ENCODE measurements at places on chromosomes 1 and 21.

DNA sequence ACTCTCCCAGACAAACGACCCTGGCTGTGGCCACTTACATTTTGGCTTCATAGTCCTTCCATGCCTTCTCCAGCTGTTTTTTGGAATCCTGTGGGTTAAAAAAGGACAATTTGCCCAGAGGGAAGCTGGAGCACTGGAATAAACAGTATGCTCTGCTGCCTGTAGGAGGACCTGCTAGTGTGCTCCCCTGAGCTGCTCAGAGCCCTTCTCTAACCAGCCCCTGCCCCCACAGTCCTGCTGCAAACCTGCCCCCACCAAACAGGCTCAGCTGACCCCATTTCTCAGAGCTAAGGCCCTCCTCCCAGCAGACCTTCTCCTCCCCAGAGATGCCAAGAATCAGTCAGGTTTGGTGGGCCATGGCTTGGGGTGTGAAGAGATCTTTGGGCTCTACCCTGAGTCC lies 26.9 kb upstream of the TCEA3 start:
- no peak for DNase-seq

DNA sequence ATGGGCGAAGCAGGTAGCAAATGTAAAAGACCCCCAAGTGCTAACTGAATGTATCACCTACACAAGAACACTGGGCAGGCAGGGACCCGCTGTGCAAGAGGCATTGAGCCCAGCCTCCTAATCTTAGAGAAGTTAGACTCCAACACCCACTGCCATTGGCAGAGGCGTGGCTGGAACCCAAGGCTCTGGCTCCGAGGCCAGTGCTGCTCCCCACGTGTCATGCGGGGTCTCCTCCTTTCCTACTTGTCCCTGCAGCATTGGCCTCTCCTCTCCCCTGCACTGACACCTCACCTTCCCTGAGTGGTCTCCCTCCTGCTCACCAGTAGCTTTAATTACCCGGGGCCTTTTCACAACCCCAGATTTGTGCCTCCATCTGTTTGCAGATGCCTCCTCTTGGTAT lies 107.0 kb downstream of the GALNT2 start:
- DNase-seq = no peak

DNA sequence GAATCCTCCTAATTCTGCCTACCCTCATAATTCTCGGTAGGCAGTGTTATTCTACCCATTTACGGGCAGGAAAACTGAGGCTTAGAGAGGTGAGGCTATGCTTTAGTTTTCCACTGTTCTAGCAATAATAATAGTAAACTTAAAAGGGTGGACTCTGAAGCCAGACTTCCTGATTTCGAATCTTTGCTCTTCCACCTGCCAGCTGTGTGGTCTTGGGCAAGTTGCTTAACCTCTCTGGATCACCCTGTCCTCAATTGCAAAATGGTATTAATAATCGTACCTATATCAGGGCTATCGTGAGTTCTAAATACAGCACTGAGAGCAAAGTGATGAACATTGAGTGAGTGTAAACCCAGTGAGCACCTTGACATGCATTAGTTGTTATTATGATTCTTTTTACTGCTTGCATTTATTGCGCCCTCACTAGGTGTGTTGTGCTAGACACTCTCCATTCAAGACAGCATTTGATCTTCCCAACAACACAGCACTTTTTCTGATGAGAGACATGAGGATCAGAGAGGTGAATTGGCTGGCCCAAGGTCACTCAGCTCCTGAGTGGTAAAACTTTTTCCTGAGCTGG lies 102.3 kb upstream of the CSF3R start:
- no peak for DNase-seq

GRCh38 chr1:228391411-228392020 lies 15.1 kb downstream of the TRIM11 start:
- DNase-seq = no peak

DNA sequence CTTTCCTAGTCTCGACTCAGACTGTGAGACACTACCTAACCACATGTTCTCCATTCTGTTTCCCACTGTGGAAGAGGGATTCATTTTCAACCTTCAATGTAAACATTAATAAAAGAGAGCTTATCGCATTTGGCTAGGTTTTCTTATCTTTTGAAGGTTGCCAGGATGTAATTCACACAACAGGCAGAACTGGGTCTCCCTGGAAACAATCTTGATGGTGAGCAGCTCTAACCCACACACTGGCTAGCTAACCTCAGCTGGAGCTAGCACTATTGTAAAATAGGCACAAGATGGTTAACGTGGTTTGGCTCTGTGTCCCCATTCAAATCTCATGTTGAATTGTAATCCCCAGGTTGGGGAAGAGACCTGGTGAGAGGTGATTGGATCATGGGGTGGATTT lies 75.1 kb downstream of the ZSCAN20 start:
- no peak for DNase-seq

DNA sequence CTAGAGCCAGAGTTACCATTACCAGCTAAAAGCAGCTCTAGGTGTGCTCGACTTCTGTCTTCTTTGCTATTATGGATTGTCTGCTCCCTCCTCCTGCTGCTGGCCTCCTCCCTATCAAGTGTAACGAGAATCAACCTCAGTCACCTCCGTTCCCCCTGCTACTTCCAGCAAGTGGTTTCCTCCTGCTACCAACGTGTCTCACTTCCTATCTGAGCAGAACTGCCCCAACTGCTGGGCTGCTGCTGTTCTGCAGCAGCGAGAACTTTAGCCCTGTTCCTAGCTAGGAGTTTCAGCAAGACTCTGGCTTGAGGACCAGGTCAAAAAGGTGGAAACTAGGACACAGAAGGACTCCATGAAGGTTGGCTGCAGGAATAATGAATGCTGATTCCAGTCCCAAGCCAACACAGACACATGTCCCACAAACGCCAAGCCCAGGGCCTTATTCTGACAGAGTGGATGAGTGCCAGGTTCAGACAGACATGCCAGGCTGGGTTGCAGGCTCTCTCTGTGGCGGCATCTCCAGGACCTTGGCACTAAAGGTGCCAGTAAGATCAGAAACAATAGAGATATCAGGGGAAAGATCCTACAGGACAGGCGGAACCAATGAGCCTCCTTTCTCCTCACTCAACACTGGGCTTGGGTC lies 46.9 kb downstream of the CD34 start:
- peak; percentile 65 for DNase-seq

DNA sequence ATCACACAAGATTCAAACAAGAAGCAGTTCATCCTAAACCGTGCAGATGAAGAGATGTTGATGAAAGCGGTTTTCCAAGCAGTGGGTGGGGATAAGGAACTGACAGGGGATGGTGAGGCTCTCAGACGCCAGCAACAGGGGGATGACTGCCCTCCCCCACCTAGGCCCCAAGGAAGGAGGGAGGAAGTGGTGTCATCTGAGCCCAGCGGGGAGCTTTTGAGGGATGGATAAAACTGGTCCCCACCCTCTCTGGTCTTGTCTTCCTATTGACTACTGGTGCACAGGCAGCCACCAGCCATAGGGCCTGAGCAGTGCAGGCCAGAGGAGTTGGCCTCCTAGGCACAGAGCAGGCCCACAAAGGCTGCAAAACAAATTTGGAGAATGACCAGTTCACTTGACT lies 175.5 kb downstream of the HUNK start:
- no peak for DNase-seq

DNA sequence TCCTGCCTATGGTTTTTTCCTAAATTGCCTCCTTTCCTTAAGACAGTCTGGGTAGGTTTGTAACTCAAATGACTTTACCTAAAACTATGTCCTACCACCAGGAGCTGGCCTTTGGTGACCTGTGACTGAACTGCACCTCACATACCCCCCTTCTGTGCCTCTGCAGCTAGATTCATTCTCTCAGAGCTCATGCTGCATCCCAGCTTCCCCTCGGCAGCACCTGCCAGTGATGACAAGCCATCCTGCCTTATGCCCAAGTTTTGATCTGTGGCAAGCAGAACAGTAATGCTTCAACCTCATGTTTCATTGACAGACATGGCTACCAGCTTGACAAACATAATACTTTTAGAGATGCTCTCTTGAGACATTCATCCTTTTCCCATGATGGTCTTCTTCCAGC lies 141.9 kb downstream of the TSEN15 start:
- no peak for DNase-seq

DNA sequence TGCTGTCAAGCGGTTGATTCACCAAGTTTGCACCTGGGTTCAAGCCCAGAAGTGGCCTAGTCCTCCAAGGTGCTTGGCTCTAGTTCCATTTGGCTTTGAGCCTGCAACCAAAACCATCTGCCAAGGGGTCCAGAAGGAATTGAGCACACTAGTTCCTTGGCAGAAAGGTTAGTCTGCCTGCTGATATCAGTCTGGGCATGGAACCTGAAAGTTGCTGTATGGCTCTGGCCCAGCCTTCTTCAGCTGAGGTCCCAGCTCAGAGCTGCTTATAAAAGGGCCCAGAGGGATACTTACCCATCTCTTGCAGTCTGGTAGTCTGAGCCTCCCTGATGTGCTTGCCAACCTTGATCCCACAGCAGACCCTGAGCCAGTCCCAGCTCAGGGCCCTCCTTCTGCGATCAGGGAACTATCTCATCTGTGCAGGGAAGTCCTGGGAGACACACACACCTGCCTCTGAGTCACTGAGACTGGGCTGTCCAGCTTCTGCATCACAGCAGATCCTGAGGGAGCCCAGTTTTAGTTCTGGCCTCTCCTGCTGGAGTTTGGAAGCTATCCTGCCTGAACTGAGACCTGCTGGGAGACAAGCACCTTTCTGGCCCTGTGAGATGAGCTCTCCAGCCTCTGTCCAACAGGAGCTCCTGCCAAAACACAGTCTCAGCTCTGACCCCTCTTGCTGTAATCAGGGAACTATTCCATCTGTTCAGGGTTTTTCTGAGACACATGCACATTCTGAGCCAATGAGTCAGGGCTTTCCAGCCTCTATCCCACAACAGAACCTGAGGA lies 75.8 kb downstream of the CTH start:
- no peak for DNase-seq

- no peak for DNase-seq
These were observed 51.1 kb downstream of the SKI start for GRCh38 chr1:2279210-2279639.

DNA sequence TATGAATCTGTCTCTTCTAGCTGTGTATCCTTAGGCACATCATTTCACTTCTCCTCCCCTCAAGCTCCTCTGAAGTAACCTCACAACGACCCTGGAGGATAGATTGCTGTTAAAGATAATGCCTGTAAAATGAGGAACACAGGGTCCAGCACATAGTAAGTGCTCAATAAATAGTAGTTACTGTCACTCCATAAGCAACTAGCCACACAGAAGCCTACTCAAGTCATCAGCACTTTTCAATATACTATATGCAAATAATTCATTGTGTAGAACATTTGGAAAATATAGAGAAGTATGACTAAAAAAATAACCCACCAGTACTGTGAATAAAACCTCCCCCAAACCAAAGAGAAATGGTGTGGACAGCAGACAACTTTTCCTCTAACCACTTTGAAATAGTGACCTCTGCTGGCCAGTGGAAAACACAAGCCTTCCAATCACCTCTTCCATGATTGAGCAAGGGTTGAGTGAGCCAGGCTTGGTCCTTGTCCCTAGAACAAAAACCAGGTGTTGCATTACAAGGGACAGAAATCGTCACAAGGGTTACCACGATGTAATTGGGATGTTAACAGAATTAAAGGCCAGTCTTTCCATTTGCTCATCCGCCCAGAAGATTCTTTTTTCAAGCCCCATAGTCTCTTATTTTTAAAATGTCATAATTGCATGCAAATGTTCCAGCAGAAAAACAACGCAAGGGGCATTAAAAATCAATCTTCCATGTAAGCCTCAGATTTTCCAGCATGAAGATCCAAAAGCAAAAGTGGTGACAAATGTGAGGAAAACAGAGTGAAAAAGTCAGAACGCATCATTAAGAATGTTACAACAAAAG lies 15.7 kb upstream of the GLIS1 start:
- DNase-seq = peak; percentile 63

DNA sequence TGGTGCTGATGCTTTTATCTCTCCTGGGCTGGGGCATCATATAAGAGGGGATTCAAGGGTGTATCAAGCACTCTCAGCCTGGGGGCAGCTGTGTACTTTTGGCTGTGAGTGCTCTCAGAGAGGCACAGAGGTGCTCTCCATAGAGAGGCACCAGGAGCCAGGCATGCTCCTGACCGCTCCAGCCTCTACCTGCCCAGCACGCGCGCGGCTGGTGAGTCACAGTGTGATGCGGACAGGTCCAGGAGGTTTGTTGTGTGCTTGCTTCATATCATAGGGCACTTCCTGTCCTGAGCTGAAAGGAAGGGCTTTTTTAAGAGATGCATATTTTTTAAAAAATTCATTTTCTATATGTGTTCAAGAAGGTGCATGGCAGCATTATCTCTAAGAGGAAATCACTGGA lies 93.6 kb upstream of the BCAR3 start:
- no peak for DNase-seq

- DNase-seq = no peak
These were observed 27.0 kb upstream of the TRAPPC10 start for GRCh38 chr21:43984905-43985689.

DNA sequence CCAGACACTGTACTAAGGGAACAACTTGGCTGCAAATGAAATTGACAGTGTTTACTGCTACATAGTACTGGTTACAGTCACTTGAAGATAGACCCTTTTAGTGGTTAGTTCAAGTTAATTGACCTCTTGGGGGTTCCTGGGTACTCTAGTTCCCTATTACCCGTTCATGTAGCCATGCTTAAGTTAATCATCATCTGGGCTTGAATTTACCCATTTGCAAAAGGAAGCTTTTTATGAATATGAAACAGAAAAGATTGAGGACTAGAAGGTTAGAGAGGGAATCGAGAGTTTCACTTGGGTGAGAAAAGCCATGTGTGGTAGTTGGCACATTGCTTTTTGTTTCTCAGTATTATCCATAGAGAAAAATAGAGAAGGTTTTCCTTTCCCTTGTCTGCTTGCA lies 2.7 kb downstream of the MIA3 start:
- DNase-seq = no peak

- no peak for DNase-seq
These were observed 147.9 kb downstream of the MAGI3 start for GRCh38 chr1:113538225-113538624.

GRCh38 chr1:218501161-218501560 lies 156.0 kb downstream of the TGFB2 start:
- no peak for DNase-seq

DNA sequence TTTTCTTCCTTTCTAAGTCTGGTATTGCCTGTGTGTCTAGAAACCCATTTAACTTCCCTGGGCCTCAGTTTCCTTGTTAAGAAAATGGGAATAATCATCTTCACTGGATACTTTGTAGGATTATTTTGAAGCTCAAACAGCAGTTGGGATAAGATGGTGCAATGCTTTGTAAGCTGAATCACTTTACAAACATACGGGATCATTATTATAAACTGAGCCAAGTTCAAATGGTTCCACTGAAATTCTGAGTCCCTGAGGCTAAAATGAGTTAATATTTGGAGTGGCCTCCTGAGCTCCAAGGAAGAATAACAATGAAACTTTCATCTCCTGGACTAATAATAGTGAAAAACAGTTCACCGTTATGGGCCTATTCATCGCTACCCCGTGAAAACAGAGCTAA lies 388.0 kb downstream of the PLPP3 start:
- no peak for DNase-seq

DNA sequence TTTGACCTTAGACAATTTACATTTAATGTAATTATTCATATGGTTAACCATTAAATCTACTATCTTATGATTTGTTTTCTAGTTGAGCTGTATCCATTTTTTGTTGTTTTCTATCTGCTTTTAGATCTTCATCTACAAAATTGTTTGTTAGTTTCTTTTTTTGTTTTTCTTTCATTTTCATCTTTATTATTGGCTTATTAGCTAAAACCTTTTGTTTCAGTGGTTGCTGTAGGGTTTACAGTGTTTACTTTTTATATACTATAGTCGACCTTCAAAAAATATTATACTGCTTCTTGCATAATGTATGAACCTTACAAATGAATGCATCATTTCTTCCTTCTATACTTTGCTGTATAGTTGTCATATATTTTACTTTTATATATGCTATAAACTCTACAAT lies 651.6 kb upstream of the PLXNA2 start:
- DNase-seq = no peak

- DNase-seq = peak; percentile 70
These were observed 32.3 kb downstream of the SLC9A1 start for GRCh38 chr1:27122652-27123051.

Measured in suppressor macrophage (primary cell).